Activated CD8-positive, alpha-beta T cell treated with anti-CD3 and anti-CD28 coated beads for 36 hours (primary cell): ENCODE measurements at places on chromosomes 5 and 9.
A peak's percentile ranks its signal among the peaks of the same experiment; 100 is the strongest.

DNA sequence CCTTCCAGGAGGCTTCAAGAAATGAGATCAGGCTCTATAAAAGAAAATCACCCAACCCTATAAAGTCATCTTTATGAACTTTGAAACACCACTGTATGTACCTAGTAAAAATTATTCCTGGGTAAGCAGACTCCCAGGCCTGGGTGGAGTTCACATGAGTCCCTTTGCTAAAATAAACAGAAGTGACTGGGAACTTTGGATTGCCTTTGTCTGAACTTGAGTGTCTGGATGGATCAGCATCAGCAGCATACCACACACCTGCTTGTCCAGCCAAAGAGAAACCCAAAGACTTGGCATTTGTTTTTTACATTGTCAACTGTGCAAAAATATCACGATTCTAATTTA lies 79.6 kb upstream of the CDKN2B start:
- no peak for DNase-seq

- peak; percentile 76 for DNase-seq
Observed at GRCh38 chr9:105405514-105406131, 42.2 kb upstream of the FSD1L start.

GRCh38 chr9:89340332-89340731 lies 22.0 kb downstream of the SECISBP2 start:
- no peak for DNase-seq

DNA sequence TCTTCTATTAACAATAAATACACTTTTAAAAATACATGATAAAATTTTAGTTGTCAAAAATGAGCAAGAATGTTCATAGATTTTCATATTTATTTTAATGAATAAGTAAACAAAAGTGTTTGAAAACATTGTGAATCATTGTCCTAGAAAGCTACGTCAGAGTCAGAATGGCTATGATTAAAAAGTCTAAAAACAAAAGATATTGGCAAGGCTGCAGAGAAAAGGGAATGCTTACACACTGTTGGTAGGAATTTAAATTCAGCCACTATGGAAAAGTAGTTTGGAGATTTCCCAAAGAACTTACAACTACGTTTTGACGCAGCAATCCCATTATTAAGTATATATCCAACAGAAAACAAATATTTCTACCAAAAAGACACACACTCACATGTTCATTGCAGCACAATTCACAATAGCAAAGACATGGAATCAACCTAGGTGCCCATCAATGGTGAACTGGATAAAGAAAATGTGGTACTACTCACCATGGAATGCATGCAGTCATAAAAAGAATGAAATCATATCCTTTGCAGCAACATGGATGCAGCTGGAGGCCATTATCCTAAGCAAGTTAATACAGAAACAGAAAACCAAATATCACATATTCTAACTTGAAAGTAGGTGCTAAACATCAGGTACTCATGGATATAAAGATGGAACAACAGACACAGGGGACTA lies 49.2 kb upstream of the FBXL17 start:
- DNase-seq: no peak

GRCh38 chr5:170420806-170421412 lies 31.7 kb upstream of the KCNMB1 start:
- peak; percentile 72 for DNase-seq

GRCh38 chr9:114200721-114201300 lies 45.5 kb downstream of the COL27A1 start:
- DNase-seq: no peak

GRCh38 chr9:128026773-128027541 lies 40.2 kb downstream of the NAIF1 start:
- DNase-seq: peak; percentile 77

DNA sequence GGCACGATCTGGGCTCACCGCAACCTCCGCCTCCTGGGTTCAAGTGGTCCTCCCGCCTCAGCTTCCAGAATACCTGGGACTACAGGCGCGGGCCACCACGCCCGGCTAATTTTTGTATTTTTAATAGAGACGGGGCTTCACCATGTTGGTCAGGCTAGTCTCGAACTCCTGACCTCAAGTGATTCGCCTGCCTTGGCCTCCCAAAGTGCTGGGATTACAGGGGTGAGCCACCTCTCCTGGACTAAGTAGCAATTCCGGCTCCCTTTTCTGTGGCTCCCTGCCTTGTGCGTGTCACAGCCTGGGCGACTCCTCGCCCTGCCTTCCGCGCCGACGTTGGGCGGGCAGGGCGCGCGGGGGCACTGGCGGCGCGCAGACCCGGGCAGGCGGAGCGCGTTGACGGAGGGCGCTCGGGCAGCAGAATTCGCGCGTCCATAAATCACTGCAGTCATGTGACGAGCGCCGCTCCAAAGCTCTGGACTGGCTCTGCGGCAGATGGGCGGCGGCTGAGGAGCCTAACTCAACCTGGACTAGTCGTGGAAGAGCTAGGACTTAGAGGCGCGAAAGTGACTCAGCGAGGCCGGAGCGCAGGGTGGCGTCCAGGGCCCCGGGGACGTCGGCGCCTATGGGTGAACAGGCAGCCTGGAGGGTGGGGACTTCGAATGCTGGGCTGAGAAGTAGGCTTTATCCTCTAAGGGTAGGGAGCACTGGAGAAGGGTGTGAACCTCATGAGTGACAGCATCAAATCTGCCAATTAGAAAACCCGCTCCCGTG lies 1.4 kb upstream of the CIZ1 start:
- peak; percentile 75 for DNase-seq

- no peak for DNase-seq
Observed at GRCh38 chr5:17257705-17258273, 40.4 kb downstream of the BASP1 start.

DNA sequence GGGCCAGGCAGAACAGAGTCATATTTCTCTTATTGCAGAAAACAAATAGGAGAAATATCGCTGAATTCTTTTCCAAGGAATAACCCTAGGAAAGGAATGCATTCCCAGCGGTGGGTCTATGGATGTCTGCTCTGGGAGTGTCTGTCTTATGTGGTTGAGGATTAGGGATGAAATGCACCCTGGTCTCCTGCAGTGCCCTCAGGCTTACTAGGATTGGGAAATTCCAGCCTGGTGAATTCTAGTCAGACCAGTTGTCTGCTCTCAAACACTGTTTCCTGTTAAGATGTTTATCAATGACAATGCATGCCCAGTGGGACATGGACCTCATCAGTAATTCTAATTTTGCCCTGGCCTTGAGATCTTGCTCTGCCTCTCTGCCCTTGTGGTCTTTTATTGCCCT lies 136.1 kb upstream of the ELAVL2 start:
- DNase-seq: no peak

DNA sequence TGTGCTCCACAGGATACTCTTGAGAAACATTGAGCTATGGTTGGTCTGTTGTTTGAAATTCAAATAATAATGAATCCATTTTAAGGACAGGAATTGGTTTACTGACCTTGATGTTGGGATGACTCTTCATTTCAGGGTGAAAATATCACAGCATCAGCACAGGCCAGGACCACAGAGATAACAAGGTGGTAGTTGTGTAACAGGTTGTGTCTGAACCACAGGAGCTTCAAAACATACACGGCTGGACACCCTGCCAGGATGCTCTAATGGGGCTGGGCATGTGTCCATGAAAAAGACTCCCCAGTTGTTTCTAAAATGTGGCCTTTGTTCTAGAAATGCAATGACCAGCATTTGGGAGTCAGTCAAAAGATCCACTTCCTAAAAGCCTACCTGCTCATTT lies 69.8 kb downstream of the ACO1 start:
- no peak for DNase-seq

DNA sequence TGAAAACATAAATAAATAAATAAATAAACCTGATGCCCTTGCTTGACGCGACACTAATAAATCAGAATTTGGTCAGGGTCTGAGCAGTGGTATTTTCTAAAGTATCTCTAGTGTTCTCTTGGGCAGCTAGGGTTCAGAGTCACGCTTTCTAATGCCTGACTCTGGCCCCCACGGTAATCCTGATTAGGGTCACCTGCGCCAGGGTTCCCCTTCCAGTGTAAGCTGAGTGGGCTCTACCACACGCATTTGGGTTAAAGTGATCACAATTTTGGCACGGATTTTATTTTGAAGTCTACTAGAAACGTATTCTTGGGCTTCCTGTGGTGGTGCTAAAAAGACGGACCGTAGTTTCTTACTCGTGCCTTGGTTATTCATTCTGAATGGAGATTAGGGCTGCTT lies 651 bp downstream of the TTC1 start:
- no peak for DNase-seq

DNA sequence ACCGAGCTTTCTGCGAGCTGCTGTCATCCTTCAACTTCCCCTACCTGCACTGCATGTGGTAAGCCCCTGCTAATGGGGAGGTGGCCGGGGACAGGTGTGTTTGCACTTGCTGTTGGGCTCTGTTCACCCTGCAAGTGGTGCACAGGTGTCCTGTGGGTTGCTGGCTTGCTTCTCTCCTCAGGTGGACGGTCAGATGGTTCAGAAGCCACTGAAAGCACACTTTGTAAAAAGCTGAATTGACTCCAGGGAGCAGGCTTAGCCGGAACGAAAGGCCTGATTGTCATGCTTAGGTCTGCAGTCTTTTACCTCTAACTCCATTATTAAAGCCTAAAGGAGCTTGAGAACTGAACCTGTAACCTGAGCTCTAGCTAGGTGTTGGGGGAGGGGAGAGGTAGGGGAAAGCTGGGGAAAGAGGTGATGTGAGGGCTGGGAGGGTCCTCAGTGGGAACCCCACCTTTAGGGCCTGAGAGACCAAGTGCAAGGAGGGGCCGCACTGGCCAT lies 37.6 kb downstream of the ACER2 start:
- no peak for DNase-seq

- no peak for DNase-seq
Observed at GRCh38 chr9:134872482-134873231, 8.0 kb upstream of the FCN2 start.

- no peak for DNase-seq
Observed at GRCh38 chr9:34237836-34238235, 59.0 kb downstream of the UBAP1 start.

DNA sequence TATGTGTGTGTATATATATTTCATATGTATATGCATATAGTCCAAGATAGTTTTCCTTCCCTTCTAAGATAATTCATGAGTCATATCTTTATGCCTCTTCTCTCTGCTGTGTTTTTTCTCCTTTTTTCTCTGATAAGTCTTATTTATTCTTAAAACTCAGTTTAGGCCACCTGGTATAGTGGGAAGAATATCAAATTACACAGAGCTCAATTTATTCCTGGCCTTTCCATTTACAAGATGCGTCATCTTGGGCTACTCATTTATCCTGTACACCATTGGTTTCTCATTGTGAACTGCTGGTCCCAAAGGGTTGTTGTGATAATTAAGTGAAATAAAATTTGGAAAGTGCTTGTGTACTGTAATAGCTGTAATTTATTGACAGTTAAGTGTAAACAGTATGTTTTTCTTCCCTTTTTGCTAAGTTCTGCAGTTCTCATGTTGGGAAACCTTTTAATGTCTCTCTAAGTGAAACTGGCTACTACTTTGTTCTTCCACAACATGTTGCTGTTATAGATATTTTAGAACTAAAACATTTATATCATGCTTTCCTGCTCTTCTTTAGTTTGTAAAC lies 19.4 kb downstream of the CCDC171 start:
- no peak for DNase-seq

- peak; percentile 82 for DNase-seq
Observed at GRCh38 chr5:56270568-56271392, 37.6 kb upstream of the ANKRD55 start.

DNA sequence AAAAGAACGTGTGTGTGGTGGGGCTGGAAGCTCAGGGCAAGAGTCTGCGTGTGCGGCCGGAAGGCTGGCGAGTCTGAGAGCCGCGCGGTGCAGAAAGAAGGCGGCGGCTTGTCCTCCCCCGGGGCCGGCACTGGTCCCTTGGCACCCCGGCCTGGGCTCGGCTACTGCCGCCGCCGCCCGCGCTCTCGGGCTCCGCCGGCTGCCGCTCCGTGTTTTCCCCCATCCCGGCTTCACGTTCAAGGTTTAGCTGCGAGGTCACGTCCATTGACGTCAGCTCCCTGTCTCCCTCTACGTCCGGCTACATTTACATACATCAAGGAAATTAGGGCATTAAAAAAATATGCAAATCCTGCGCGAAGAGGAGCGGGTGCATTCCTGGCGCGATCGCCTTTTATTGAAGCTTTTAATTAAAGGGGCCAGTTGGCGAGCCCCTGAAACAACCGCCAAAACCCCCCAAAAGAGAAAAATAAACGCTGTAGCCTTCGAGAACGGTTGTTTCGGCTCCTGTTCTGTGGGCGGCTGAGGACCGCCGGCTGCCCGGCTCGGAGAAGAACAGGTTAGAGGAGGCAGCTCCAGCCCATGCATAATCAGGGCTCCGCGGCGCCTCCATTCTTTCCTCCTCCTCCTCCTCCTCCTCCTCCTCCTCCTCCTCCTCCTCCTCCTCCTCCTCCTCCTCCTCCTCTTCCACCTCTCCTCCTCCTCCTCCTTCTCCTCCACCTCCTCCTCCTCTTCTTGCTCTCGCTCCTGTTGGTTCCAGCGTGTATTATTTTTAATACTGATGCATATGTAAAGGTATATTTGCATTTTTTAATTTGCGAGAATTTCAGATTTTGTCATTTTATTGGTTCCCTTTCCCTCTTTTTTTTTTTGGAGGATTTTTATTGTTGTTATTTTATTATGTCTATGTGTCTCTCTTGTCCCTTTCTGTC lies 207.0 kb downstream of the MEF2C start:
- DNase-seq: peak; percentile 35

- no peak for DNase-seq
Observed at GRCh38 chr5:139061856-139062255, 136.3 kb downstream of the SIL1 start.
